SJCRH30 (cell line): ENCODE measurements at places on chromosomes 5 and 9. TPM values are rescaled to one million over a fixed set of nuclear protein-coding genes. Genes with fewer than 3 reads are reported as not detected.

LCP2 gene
- total RNA-seq: not detected in 2 replicates

DBH gene
- 2.2 and 2.5 TPM in 2 replicates for total RNA-seq

MAN1B1 gene
- total RNA-seq: 38.4 and 42.6 TPM in 2 replicates

KYAT1 gene
- total RNA-seq: 8.4 and 9.4 TPM in 2 replicates

WDR38 gene
- total RNA-seq: not detected in 2 replicates

TMOD1 gene
- total RNA-seq: 0.43 and 0.55 TPM in 2 replicates

CNTNAP3 gene
- total RNA-seq: 10.7 and 12.3 TPM in 2 replicates

GARIN3 gene
- not detected in 2 replicates for total RNA-seq

SLC36A2 gene
- not detected in 2 replicates for total RNA-seq

LCN15 gene
- not detected in 2 replicates for total RNA-seq

SNAPC4 gene
- total RNA-seq: 7.5 and 8.9 TPM in 2 replicates

ANXA2R gene
- total RNA-seq: 3.3 and 3.5 TPM in 2 replicates

FOXD4L6 gene
- total RNA-seq: 0.18 TPM in 1 of 2 replicates, not detected in the other

SPINK6 gene
- not detected in 2 replicates for total RNA-seq

PITX1 gene
- 37.8 and 38.5 TPM in 2 replicates for total RNA-seq

CDX1 gene
- not detected in 2 replicates for total RNA-seq

SH3GL2 gene
- total RNA-seq: 0.10 TPM in 1 of 2 replicates, not detected in the other

OGN gene
- not detected in 2 replicates for total RNA-seq

ABCA1 gene
- 0.03 and 0.04 TPM in 2 replicates for total RNA-seq

PROP1 gene
- 0.28 and 0.84 TPM in 2 replicates for total RNA-seq

PPIC gene
- total RNA-seq: 13.9 and 16.5 TPM in 2 replicates

AJM1 gene
- 0.35 and 0.77 TPM in 2 replicates for total RNA-seq

CDKN2B gene
- 1.3 TPM in 2 replicates for total RNA-seq

HAPLN1 gene
- 0.53 and 1.6 TPM in 2 replicates for total RNA-seq

NSUN2 gene
- total RNA-seq: 53.0 and 54.2 TPM in 2 replicates

FGFR4 gene
- total RNA-seq: 563 and 588 TPM in 2 replicates

AOPEP gene
- total RNA-seq: 79.5 and 83.2 TPM in 2 replicates

MLANA gene
- 0.04 TPM in 1 of 2 replicates, not detected in the other for total RNA-seq

C5orf52 gene
- total RNA-seq: not detected in 2 replicates

FRMD3 gene
- total RNA-seq: 17.4 and 17.6 TPM in 2 replicates
